ENCODE measurements at places on chromosomes 7 and 10. TPM values are rescaled to one million over a fixed set of nuclear protein-coding genes. Genes with fewer than 3 reads are reported as not detected.

SLC29A4 gene
- polyA plus RNA-seq = 12.3 TPM

TACR2 gene
- 0.05 TPM for polyA plus RNA-seq

FRMD4A gene
- polyA plus RNA-seq = 34.5 TPM

PIK3AP1 gene
- 0.07 TPM for polyA plus RNA-seq

SH2D4B gene
- polyA plus RNA-seq = not detected

PRKCQ gene
- 0.18 TPM for polyA plus RNA-seq

BAZ1B gene
- 19.7 TPM for polyA plus RNA-seq

PTF1A gene
- not detected for polyA plus RNA-seq

C10orf67 gene
- 1.1 TPM for polyA plus RNA-seq

PNLIP gene
- polyA plus RNA-seq = not detected

DENND11 gene
- 8.0 TPM for polyA plus RNA-seq

TMEM196 gene
- not detected for polyA plus RNA-seq

PTPRZ1 gene
- not detected for polyA plus RNA-seq

AGAP4 gene
- polyA plus RNA-seq = 17.6 TPM

TAS2R41 gene
- not detected for polyA plus RNA-seq

DNA sequence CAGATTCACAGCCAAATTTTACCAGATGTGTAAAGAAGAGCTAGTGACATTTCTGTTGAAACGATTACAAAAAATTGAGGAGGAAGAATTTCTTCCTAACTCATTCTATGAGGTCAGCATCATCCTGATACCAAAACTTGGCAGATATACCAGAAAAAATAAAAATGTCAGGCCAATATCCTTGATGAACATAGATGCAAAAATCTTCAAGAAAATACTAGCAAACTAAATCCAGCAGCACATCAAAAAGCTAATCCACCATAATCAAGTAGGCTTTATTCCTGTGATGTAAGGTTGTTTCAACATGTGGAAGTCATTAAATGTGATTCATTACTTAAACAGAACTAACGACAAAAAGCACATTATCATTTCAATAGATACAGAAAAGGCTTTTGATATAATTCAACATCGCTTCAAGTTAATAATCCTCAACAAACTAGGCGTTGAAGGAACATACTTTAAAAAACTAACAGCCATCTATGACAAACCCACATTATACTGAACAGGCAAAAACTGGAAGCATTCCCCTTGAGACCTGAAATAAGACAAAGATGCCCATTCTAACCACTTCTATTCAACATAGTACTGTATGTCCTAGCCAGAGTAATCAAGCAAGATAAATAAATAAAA, 807.7 kb upstream of the ZWINT start:
- no peak for DNase-seq

DNA sequence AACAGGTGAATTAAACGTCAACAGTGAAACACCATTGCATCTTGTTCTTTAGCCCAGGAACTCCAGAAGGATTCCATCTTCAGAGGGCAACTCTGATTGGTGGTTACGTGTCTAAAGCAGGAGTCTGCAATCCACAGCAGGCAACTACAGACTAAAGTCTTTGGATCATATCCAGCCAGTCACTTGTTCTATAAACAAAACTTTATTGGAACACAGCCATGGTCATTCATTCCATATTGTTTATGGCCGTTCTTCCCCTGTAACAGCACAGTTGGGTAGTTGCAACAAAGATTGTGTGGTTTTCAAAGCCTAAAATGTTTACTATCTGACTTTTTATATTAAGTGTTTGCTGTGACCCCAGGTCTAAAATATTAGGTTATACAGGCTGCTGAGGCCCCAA, 94.7 kb upstream of the IMMP2L start:
- DNase-seq = no peak

GRCh38 chr7:46776790-46777189, 805.1 kb downstream of the TNS3 start:
- DNase-seq = no peak

GRCh38 chr10:71664585-71664984, 55.0 kb downstream of the C10orf105 start:
- DNase-seq = no peak

DNA sequence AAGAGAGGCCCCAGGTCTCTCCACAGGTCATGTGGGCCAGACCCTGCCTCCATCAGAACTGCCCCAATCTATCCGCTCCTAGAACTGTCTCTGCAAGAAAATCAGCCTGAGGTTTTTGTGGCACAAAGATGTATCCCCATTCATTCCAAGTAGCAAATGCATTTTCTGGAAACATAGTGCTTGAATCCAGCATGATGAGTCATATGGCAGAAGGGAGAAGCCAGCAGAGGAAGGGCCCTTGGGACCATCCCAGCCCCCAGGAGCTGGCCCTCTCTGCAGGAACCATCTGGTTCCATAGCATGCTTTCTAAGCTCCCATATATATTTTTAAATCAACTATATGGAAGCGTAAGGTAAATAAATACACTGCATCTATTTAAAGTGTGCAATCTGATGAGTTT, 563.2 kb downstream of the GALNT17 start:
- DNase-seq = no peak

DNA sequence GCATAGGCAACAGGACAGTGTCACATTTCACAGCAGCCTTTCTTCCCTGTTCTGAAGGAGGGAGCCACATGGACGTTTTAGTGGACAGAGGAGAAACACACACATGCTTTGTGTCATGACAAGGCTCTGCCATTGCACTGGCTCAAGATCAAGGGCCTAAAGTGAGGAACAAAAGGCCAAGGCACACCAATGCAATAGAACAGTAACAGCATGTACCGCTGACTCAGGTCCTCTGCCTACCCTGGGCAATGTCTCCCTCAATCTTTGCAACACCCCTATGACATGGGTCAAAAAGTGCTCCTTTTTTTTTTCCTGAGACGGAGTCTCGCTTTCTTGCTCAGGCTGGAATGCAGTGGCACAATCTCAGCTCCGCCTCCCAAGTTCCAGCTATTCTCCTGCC, 57.8 kb upstream of the SDK1 start:
- DNase-seq = no peak

- DNase-seq = no peak
Observed at GRCh38 chr10:103917302-103918052, 507 bp downstream of the STN1 start.

DNA sequence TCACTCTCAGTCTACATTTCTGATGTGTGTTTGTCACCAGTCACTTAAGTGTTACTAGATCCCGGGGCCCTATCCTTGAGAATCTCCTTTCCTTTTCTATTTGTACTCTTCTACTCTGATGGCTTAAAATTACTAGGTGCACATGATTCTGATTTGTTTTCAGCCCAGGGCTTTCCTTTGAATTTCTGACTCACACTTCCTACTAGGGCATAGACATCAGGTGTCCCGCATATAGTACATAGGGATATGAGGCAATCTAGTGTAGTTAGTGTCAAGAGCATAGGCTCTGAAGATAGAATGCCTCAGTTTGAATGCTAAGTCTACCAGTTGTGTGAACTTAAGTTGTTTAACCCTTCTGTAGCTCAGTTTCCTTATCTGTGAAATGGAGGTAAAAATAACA, 49.4 kb upstream of the LRRN3 start:
- no peak for DNase-seq

GRCh38 chr7:55360486-55360885, 4.7 kb upstream of the LANCL2 start:
- DNase-seq = no peak

GRCh38 chr10:73117976-73118743, 7.9 kb downstream of the NUDT13 start:
- no peak for DNase-seq

- DNase-seq = no peak
Observed at GRCh38 chr10:116621476-116621875, 723 bp downstream of the PNLIPRP2 start.

DNA sequence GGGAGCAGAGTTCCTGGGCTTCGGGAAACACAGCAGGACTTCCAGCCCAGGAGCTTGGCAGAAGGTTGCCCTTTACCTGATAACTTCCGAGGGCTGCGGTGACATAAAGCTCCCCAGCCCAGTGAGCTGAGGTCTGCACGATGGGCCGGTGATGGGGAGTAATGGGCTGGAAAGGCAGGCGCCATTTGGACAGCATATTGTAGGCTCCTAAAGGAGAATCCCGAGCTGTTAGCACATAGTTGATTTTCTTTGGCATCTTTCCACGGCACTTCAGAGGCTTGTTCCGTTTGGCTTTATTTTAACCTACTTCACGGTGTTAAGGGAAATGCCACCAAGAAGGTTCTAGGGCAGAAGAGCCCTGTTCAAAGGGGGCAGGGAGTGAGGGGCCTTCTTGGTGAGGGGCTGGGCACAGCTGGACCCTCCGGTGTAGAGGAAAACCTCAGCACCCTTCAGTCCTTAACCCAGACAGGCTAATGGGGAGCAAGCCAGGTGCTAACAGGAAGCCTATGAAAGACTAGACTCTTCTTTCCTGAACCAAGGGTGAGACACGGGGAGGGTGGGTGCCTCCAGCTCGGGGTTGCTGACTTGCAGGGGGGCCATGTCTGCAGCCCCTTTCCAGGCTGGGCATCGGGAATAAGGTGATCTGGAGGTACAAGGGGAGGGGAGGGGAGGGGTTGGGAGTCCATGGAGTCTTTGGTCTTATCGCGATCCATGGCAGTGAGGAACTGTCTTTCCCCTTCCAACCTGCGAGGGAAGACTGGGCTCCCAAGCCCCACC, 347.7 kb downstream of the GLRX3 start:
- DNase-seq = no peak

DNA sequence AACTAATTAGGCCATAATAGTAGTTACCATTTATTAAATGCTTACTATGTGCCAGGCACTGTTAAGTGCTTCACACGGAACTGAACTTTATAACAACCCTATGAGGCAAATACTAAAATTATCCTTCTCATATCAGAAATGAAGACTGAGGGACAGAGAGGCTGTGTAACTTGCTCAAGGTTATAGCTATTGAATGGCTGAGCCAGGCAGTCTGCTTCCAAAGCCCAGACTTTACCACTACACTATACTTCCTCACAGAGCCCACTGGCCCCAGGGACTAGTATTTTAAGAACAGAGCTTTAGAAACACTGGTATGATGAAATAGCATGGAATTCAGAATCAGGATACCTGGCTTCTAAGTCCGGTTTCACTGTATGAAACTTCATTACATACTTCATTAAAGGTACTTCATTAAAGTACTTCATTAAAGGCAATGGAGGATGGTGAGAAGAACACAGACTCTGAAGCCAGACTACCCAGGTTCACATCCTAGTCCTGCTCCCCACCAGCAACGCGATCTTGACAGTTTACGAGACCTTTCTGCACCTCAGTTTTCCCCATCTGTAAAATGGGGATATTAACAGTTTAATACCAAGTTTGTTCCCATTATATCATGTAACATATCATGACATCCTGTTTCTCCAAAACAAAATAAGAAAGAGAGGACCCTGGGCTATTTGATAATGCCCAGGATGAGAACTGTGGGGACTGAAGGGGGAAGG, 19.6 kb downstream of the ANXA11 start:
- no peak for DNase-seq

- no peak for DNase-seq
Observed at GRCh38 chr10:36573246-36573645, 552.2 kb upstream of the ANKRD30A start.

DNA sequence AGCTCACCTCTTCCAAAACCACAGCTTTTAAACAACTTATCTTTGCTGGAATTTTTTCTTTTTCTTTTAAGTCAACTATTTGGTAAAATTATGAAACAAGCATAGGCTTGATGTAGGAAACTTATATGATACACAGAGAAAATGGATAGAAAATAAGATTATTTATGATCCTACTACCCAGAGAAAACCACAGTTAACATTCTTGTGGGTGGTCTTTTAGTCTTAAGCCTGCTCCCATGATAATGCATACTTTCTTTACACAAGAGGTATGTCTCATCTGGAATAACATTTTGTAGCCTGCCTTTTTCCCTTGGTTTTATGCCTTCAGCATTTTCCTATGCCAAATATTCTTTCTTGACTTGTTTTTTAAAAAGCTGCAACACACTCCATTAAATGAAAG, 21.4 kb downstream of the PLPP4 start:
- no peak for DNase-seq

GRCh38 chr10:98910048-98910447, 325.6 kb downstream of the HPSE2 start:
- peak; percentile 36 for DNase-seq

- no peak for DNase-seq
Observed at GRCh38 chr7:80879849-80880248, 39.0 kb downstream of the SEMA3C start.

- no peak for DNase-seq
Observed at GRCh38 chr10:102492344-102492939, 10.1 kb downstream of the ACTR1A start.

GRCh38 chr7:28222636-28223035, 42.0 kb upstream of the JAZF1 start:
- DNase-seq = no peak

DNA sequence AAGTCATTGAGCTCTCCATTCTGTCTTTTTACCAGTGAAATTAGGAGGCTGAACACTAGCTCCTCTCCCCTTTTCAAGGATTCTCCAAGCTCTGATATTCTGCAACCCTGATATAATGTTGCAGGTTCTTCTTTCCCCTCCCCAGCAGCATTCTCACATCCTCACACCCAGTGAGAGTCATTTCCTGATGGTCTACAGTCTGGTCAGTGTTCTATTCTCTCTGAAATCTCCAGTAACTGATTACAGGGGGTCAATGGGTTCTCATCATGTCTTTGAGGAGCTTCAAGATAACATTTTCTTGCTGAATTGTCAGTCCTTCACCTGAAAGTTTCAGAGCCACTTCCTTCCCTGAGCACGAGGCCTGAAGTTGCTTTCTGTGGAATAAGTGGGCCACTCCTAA, 299.4 kb downstream of the PTEN start:
- no peak for DNase-seq

DNA sequence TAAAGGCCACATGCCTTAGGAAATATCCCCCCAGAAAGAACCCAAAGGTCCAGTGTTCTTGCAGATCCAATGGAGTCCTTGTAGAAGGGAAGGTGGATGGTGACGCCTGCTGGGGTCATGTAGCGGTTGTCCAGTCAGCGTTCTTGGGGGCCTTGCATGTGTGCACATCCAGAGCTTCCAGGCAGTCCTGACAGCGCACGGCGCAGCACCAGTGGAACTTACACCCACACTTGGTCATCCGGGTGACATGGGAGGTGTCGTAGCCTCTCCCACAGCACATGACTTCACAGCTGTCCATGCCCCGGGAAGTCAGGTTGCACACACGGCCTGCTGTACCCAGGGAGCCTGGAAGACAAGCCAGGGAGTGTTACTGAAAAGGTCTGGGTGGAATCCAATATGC, 44.8 kb downstream of the WNT2 start:
- DNase-seq = no peak

DNA sequence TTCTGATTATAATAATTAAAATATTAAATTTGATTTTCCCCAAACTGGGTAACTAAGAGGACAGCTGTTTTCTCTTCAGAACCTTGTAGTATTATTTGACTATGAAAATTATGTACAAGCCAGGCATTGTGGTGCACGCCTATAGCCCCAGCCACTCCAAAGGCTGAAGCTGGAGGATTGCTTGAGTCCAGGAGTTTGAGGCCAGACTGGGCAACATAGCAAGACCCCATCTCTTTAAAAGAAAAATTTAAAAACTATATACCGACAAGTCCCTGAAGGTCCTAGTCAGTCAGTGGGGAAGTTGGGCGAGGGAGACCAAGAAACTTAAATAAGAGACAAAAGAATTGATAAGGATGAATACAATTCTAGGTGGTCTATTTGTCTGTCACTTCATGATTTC, 27.1 kb upstream of the UBE2D1 start:
- no peak for DNase-seq

All from SK-N-SH (cell line).